ENCODE measurements at places on chromosomes 5 and 9. TPM values are rescaled to one million over a fixed set of nuclear protein-coding genes. Genes with fewer than 3 reads are reported as not detected.
A peak's percentile ranks its signal among the peaks of the same experiment; 100 is the strongest.

Gene SLC23A1
- not detected for total RNA-seq

DNA sequence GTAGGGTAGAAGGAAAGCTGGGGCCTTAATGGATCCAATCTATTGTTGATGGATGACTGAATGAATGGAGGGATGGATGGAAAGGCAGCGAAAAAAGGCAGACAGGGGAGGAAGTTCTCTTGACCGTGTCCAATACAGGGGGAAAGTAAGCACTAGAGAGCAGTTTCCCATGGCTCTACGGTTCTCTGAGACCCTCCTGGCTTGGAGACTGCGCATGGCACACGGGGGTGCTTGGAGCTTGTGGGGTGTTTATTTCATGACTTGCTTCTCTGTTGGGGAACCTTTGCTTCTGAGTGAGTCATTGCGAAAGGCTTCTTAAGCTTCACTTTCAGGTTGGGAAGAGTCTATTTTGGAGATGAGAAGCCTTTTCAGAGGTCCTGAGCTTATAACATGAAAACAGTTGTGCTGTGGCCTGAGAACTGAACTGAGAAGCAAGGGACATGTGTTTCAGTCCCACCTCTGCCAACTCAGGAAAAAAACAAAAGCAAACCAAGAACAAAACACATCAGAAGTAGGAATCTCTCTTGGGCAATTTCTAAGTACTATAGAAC lies 12.8 kb upstream of the TEX48 start:
- DNase-seq = no peak

- DNase-seq = no peak
These were observed 27.9 kb downstream of the FOXD1 start for GRCh38 chr5:73420666-73421065.

DNA sequence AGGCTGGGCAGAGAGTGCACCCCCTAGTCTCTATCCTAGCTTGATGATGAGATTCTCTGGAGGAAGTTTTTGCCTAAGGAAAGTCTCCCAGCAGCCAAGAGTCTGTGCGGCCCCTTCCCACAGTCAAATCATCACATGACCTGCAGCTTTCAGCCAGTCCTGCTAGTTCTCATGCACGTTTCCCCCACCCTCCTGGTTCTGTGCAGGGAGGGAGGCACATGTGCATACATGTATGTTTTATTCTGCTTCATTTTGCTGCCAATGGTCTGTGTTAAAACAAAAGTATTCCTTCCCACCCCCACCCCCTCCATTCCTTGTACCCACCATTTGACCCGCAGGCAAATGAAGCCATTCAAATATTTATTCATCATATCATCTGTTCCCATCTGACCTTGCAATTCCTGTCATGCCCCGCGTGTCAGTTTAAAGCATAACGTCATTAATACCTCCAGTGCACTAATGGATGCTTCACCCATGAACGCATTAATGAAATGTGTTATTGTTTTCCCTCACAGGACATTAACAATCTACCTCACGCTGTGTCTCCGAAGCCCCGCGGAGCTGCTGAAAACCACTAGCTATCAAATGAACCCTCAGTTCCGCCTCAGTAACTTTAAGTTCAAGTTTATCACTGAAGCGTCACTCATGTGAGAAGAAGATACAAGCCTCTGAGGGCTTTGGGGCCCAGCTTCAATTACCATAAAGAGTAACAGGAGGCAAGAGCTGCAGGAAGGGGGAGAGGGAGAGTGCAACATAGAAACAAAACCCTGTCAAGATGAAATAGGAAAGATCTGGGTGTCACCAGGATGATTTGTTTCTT lies 139.6 kb downstream of the RASEF start:
- peak; percentile 39 for DNase-seq

DNA sequence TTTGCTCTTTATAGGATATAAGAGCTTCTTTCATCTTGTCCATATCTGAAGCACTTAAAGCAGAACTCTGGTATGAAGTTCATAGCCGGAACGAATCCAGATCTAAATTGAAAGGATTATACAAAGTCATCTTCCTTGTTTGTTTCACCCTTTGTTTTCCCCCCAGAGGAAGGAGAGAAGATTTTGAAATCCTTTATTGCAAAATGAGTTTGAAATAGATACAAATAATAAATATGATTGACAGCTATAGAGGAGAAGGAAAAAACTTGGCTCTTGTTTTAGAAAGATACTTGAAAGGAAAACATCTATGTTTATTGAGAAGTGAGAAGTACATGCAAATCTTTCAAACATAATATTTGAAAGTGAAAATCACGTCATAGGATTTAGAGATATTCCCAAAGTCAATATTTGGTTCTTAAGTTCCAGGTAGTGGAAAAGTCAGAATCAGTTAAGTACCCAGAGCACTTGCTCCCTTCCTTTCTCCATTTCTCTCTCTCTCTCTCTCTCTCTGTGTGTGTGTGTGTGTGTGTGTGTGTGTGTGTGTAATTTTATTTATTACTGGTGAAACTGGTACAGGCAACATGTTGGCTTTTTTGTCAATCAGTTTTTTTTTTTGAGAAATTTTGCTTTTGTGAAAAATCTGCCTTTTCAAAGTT lies 27.2 kb downstream of the PAM start:
- DNase-seq = no peak

Gene PCDHGA3
- 10.4 TPM for total RNA-seq

GRCh38 chr9:33524306-33524947 lies 376 bp downstream of the ANKRD18B start:
- DNase-seq = peak; percentile 30

GRCh38 chr9:121160025-121160424 lies 41.6 kb downstream of the RAB14 start:
- no peak for DNase-seq

DNA sequence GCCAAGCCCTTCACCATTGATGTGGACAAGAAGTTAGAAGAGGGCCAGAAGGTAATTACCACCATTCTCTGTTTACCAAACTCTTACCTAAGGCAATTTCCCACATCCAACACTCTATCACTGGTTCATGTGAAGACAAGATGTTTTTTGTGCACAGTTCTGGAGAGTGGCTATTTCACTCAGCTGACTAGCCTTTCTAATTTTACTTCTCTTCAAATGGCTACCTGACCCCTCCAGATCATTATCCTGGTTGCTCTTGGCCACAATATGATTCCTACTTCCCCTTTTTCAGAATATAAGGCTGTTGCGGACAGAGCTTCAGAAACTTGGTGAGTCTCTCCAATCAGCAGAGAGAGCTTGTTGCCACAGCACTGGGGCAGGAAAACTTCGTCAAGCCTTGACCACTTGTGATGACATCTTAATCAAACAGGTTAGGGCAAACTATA lies 7.1 kb downstream of the KIF20A start:
- DNase-seq = no peak

GRCh38 chr5:25909163-25909562 lies 1129.2 kb downstream of the CDH9 start:
- DNase-seq = no peak

Gene TNFSF8
- total RNA-seq = not detected

Gene C6
- total RNA-seq = not detected

- no peak for DNase-seq
These were observed 107.0 kb downstream of the PRDM9 start for GRCh38 chr5:23614422-23614821.

Gene BTNL3
- total RNA-seq = not detected

- no peak for DNase-seq
These were observed 76.1 kb downstream of the MAMDC2 start for GRCh38 chr9:70119786-70120185.

DNA sequence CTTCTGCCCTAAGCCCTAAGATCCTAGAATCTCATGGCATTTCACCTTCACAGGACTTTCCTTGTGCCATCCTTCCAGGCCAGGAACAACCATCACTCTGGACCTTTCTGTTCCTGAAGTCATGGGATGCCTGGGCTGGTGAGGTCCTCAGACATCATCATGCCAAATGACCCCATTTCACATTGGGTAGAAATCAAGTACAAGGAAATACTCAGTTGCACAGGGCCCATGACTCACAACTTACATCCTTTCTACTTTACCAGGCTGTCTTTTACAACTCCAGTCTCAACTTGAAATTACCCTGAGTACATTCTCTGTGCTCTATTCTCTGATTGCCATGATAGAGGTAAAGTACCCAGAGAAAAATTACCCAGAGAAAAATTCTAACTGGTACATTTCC lies 167.1 kb downstream of the PIK3R1 start:
- DNase-seq = no peak

DNA sequence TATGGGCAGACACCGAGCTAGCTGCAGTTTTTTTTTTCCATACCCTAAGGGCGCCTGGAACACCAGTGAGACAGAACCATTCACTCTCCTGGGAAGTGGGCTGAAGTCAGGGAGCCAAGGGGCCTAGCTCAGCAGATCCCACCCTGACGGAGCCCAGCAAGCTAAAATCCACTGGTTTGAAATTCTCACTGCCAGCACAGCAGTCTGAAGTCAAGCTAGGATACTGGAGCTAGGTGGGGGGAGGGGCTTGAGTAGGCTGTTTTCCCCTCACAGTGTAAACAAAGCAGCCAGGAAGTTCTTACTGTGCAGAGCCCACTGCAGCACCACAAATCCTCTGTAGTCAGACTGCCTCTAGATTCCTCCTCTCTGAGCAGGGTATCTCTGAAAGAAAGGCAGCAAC lies 151.7 kb upstream of the HCN1 start:
- peak; percentile 17 for DNase-seq

GRCh38 chr5:143914756-143915155 lies 102.8 kb downstream of the HMHB1 start:
- no peak for DNase-seq

DNA sequence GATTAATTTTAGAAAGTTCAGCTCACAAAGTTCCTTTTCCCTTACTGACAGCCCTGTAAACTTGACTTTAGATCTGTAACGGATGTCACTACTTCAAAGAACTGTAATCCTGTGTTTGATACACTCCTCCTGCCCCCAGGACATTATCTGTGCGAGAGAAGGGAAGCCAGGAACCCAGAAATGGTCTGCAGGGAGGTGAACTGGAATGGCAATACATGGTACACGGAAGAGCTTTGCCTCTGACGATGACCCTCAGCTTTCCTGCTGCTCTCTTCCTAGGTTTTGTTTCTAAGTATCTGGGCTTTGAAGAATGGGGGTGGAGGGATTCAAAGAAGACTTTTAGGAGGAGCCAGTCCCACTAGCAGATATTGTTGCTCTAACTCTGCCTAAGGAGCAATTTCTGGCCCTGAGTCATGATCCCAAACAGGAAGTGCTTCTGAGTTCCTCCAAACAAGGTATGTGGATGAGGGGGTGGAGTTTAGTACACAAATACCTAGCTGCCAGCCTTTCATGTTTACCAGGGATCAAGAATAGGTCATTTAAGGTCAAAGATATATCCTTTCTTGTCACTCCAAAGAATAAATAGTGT lies 43.4 kb upstream of the TMC1 start:
- DNase-seq = no peak

Gene BTNL9
- total RNA-seq = 37.9 TPM

DNA sequence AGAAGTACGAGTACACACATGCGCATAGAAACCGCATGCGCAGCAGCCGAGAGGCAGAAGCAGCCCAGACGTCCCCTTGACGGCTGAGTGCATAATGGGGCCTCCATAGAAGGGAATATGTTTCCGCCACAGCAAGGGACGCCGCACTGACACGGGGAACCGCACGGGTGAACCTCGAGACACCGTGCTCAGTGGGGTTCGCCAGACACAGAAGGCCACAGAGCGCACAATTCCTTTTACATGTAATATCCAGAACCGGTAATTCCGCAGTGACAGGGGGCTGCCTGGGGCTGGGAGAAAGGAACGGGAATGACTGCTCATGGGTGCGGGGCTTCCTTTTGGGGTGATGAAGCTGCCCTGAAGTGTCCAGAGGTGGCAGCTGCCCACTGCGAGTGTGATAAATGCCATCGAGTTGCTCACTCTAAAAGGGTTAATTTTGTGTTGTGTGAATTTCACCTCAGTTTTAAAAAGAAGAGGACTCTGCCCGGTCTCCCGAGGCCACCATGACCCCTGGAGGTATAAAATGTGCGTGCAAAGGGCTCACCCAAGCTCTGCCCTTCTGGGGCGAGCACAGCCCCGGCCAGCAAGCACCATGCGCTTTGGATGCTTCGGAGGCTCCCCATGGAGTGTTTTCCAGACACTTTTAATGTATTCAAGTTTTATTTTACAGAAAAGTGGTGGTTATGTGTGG lies 29.7 kb downstream of the MRPL36 start:
- DNase-seq = no peak

Gene PRDM12
- total RNA-seq = 0.98 TPM

- no peak for DNase-seq
These were observed 69.7 kb upstream of the TAF11L2 start for GRCh38 chr5:17428176-17428800.

GRCh38 chr9:71895117-71895516 lies 15.9 kb downstream of the ABHD17B start:
- no peak for DNase-seq

- no peak for DNase-seq
These were observed 96.5 kb upstream of the ERCC6L2 start for GRCh38 chr9:95778957-95779356.

DNA sequence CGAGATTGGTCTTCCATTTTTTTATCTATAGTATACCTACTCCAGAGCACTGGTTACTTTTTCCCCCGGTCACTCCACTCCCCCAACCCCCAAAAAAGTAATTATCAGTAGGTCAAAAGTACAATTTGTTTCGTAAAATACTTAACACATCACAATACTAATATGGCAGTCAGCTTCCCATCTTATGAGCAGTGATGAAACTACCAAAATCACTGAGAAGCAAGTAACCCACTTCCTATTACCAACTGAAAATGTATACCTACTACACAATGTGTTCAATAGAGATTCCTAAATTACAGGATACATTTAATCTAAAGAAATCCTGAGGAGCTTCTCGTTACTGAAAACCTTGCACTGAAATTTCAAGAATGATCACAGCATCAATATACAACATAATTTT lies 1.9 kb downstream of the CERT1 start:
- DNase-seq = no peak

Gene ARHGAP26
- 20.1 TPM for total RNA-seq

Gene ADCY2
- total RNA-seq = 3.8 TPM

Gene IFT74
- total RNA-seq = 6.0 TPM

GRCh38 chr9:87498046-87498810 lies 561 bp downstream of the DAPK1 start:
- peak; percentile 75 for DNase-seq

Gene NMUR2
- total RNA-seq = not detected

Gene IL33
- total RNA-seq = not detected

Gene ECSCR
- not detected for total RNA-seq

DNA sequence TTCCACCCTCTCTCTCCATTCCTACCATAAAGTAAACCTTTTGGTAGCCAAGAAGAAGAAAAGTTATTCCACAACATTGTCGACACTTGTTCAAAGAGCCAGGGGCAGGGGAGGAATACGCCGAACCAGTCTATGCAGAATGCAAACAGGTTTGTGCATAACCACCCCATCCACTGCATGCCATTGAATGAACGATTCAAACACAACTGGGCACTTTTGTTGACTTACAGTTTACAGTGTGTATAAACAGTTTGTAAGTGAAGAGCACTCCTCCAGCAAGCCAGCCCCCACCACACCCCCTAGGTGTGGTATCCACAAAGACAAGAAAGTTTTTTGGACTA lies 6.8 kb upstream of the S1PR3 start:
- DNase-seq = no peak

Gene ZBED3
- 7.0 TPM for total RNA-seq
